ENCODE measurements at places on chromosomes 12 and 14.
A peak's percentile ranks its signal among the peaks of the same experiment; 100 is the strongest.

DNA sequence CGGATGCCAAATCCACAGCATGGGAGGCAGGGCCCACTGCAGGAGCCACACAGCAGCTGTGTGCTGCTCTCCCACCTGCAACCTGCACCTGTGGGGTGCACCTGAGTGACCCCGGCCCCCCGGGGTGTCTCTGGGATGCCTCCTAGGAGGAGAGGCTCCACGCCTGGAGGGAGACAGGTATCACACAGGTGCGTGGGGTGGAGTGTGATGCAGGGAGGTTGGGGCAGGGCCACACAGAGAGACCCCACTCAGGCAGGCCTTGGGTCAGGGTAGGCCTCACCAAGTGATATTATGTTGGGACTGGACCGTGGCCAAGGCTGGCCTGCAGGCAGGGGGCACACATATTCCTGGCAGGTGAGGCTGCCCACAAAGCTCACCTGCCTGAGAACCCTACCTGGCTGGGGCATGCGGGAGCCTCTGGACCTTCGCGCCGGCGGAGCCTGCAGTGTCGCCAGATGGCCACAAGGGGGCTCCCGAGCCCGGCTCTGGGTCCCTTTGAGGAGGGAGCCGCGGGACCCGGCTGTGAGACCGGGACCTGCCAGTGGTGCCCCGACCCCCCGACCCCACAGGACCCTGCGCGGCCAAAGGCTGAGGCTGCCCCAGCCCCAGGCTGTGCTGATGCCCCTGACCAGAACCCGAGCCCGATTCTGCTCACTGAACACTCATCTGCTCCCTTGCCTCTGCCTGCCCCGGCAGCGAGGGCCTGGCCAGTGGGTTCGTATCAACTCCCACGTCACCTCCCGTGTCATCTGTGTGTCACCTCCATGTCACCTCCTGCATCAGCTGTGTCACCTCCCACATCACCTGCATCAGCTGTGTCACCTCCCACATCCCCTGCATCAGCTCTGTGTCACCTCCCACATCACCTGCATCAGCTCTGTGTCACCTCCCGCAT, 11.4 kb downstream of the TMEM121 start:
- DNase-seq = peak; percentile 78

DNA sequence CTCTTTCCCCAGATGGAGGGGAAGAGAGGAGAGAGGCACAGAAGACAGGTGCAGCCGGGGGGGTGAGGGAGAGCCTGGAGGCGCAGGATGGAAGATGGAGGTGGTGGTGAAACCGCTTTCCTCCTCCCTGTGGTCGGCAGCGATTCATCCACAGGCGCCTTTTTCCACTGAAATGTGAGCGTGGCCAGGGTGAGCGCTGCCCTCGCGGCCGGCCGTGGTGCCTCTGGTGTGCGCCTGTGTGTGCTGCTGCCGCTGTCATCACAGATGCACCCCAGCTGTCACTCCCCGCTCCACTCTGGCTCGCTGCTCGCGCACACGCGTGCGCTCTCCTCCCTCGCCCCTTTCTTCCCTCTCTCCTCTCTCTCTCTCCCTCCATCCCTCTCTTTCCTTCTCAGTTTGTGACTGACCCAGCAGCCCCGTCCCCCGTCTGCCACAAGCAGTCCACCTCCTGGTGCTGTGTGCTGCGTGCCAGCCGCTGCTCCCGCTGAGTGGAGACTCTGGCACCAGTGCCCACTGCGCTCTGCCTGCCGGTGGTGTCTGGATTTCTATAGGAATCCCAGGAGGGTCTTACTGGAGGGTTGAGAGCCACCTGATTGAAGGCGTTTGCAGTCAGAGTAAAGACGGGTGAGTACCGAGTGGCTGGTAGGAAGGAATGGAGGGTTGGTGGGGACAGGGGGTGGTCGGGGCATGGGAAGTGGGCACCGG, at the start of gene LRTM2:
Gene LRTM2, plus strand, starts transcription at position 375 of the 705 bp plus-strand sequence. CDS start 7,584 bp downstream, outside the sequence.
- no peak for DNase-seq

DNA sequence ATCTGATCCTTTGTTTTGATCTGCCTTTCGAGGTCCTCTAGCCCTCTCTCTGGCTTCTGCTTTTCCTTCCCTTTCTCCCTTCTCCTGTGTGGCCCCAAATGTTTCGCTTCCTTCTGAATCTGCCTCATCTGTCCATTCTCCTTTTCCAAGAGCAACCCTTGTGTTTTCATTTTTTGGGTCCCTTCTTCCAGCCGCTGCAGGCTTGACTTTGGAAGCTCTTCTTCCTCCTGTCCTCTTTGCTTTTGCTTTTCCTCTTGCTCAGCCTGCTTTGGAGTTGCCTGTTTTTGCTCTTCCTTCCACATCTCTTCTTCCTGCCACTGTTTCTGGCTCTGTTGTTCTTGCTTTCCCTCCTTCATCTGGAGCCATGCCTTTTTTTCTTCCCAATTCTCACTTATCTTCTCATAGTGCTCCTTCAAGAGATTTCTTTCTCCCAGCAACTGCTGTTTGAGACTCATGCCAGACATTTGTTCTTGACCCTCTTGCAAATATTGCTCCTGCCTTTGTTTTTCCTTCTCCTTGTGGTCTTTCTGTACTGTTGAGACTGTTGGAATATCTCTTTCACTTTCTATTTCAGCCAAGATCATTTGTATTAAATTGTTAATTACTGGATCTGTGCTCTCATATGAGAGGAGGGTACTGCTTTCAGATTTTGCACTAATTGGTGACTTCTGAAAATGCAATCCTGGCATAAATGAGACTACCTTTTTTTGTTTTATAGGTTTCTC, 42.4 kb downstream of the FAM186A start:
- DNase-seq = no peak

DNA sequence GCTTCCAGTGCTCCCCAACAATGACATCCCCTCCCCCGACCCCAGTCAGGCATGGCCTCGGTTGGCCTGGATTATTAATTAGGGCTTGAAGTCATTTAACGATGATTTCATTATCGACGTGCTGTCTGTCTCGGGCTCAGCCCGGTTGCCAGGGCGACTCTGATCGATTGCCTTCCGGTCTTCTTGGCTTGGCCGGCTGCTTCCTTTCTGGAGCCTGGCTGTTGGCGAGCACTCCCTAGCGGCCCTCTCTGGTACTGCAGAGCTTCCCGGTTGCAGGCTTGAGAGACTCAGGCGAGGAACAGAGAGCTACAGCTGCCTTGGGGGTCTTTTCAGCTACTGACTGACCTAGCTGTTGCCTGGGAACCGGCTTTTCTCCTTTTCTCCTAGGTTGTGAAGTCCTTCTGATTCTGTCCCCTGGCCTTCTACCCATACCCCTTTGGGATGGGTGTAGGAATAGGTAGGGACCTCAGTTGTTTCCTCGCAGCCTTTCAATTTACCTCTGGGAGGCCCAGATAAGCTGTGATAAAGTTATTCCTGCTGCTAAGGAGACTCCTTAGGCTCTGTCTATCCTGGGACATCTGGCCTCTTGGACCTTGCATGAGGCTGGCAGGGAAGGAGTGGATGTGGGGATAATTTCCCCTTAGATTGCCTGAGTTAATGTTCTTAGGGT, 5.5 kb upstream of the CISTR start:
- peak; percentile 97 for DNase-seq

- DNase-seq = no peak
These were observed 337.1 kb downstream of the TMEM121 start for GRCh38 chr14:105863296-105864108.

- DNase-seq = no peak
These were observed 56.5 kb downstream of the SUSD6 start for GRCh38 chr14:69667938-69668335.

DNA sequence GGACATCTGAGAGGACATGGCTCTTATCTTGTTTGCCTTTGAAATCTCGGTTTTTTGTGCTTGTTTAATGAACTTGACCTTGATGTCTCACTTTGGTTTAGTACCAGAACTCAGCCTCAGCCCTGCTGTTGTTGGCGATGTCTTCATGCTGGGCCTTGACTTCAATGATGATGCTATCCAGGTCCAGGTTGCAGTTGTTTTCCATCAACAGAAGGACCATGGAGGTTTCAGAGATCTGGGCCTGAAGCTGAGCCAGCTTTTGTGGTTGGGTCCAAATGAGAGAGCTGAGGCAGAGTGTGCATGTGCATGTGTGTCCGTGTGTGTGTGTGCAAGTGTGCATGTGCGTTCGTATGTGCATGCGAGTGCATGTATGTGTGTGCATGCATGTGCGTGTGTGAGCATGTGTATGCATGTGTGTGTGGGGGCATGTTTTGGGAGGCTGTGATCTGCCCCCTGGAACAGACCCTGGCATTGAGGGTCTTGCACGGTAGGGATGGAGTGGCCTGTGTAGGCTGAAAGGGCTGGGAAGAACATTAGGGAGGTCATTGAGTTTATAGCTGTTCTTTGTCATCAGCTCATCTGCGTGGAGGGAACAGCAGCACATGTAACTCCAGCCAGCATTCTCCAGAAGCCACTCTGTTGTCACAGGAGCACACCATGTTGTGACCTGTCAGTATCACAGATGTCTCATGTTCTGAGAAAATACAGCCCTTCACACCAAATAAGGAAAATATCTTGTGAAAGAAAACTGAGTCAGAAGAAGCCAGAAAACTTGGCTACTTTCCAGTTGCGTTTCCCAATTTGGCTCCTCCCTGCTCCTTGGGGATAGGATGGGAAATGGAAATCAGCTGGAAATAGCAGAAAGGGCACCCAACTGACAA, 10.0 kb upstream of the KRT82 start:
- no peak for DNase-seq

- no peak for DNase-seq
These were observed 34.8 kb downstream of the AMN start for GRCh38 chr14:102957222-102957621.
